ENCODE measurements at places on chromosomes 1 and 21.

DNA sequence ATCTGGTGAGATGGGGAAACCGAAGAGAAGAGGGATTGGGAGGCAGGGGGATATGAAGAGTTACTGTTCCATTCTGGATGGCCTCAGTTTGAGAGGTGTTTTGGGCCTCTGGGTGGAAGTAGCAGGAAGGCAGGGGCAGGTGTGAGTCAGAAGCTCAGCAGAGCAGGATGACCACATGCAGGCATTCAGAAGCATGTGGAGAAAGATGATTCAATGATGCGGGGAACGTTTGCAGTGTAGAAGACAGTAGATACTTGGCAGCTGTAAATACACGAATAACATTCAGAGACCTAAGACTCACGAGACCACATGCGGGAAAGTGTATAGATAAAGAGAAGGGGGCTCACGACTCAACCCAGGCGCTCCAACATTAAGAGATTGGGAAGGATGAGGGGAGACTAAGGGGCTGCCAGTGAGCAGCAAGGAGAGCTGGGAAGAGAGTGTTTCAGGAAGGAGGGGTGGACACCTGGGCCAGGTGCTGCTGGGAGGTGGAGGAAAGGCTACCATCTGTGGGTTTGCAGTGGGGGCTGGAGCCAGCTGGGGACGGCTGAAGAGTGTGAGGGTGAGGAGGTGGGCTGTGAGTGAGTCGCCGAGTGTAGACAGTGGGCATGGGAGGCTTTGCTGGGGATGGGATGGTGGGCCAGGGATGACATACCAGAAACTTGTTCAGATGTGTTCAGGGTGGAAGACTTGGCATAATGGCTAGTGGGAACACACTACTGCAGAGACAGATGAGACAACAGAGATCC lies 5.8 kb upstream of the EPS8L3 start:
- no peak for DNase-seq

GRCh38 chr1:115969509-115969908 lies 6.8 kb upstream of the SLC22A15 start:
- DNase-seq, result no peak

DNA sequence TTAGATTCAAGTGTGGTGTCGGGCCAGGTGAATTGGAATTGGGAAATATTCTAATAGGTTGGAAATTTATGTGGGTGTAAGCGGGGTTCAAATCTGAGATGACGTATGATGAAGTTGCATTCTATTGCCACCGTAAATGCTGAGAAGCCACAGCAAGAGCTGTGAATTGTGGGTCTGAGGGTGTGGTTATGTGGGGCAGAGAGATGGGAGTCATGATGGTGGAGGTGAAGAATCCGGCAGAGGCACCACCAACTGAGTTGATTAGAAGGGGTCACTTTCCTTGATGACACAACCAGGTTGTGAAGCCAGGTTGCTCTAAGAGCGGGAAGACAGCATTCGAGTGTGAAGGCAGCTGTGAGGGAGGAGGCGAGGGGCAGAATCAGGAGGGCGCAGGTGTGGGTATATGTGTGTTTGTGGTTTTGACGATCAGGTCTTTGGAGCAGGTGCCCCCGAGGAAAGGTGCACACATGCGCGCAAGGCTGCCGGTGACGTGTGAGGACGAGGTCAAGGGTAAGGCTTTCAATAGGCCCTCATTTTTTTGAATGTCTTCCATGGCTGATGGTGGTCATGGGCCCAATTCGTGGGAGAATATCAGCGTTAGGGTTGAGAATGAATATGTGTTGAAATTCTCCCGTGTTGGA lies 18.7 kb downstream of the LRRC3 start:
- no peak for DNase-seq

- no peak for DNase-seq
These were observed 3.0 kb downstream of the USP1 start for GRCh38 chr1:62439652-62440371.

GRCh38 chr1:25993197-25993951 lies 4.5 kb downstream of the PAFAH2 start:
- DNase-seq, result no peak

DNA sequence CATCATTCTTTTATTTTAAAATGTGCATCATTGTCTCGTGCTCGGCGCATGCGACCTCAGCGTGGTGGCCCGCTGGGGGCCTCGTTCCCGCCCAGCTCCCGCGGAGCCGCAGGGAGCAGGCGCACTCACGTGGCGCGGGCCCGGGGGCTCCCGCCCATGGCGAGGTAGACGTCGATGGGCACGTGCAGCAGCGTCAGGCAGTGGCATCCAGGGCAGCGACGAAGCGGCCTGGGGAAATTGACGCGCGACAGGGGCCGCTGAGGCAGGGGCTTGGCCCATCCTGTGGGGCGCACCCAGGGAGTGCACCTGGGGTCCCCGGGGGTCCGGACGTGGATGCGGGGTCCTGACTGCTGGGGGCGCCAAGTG lies 994 bp downstream of the FAM229A start:
- DNase-seq, result no peak

DNA sequence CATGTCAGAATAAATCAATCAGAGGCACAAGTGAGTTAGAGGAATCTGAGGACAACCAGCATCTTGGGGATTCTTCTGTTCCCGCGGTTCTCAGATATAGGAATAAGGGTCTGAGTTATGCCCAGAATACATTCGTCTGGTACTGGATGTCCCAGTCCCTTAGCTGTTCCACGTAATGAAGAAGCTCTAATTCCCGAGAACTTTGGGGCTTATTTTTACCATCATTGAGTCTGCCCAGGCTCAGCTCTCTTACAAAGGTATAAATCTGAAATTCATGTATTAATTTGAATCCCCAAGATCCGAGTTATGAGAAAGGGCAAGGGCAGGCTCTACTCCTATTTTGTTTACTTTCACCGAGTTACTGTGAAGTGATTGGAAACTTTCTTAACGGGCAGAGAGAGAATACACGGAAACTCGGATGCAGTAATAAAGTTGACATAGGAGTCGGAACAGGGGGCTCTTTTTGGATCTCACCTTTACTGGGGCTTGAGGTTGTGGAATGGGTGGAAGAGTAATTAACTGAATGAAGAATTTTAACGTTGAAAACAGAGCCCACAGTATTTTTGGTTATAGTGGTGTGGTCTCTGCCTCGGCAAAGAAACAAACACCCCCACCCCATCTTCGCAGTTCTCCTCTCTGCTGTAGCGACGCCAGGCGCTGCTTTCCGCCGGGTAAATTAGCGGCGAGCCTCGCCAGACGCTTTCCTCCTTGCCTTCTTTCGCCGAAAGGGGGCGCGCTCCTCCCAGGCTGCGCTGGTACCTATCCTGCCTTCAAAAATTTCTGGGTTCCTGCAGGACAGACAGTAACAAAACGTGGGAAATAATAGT lies 7.1 kb downstream of the PRRX1 start:
- no peak for DNase-seq

GRCh38 chr1:5933676-5934057 lies 58.6 kb downstream of the NPHP4 start:
- no peak for DNase-seq

- no peak for DNase-seq
These were observed 104.6 kb downstream of the DIRAS3 start for GRCh38 chr1:67945733-67946374.

GRCh38 chr1:1543706-1544099 lies 3.3 kb upstream of the TMEM240 start:
- DNase-seq, result no peak

- no peak for DNase-seq
These were observed 73.3 kb upstream of the TINAGL1 start for GRCh38 chr1:31502926-31503511.

- no peak for DNase-seq
These were observed 52.2 kb downstream of the MEF2D start for GRCh38 chr1:156448134-156448967.

- DNase-seq, result no peak
These were observed 543.7 kb downstream of the NPHP4 start for GRCh38 chr1:5448486-5448885.

DNA sequence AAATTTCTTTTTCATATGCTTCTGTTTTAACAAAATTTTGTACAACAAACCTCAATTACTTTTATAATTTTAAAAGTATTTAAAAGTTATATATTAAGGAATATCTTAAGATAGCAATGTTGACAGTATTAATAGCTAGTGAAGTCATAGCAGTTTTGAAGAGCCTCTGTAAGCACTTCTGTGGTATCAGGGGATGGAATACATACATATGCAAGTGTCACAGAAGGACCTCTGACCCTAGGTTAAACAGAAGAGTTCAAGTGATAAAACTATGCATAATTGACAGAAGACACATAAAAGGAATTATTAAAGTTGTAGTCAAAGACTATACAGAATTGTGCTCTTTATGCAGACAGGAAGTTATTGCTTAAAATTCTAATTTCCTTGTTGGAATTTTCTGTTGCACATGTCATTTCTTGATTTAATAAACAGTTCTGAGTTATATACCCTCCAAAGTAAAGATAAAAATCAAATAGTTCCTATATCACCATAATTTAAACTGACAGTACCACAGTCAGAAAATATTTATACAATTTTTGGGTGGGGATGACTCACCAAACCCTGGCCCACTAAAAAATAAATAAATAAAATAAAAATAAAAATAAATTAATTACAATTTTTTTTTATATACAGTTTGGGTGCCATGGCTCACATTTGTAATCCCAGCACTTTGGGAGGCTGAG lies 27.1 kb downstream of the IPP start:
- DNase-seq, result no peak

DNA sequence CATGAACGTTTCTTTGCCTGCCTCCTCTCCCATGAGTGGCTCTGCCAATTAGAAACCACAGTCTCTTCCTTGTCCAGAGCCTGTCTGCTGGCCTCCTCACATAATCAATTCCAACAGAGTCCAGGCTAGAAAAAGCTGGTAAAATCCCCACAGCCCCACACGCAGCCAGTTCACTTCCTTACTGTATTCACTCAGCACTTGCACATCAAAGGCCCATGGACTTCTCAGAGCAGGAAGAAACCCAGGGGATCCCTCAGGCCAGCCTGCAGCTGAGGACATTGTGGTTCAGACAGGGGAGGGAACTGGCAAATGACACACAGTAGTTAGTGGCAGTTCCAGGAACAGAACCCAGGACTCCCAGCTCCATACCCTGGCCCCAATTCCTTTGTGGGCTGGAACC lies 171.6 kb upstream of the EDN2 start:
- no peak for DNase-seq

GRCh38 chr21:38814126-38815059 lies 8.7 kb downstream of the ETS2 start:
- DNase-seq, result no peak

DNA sequence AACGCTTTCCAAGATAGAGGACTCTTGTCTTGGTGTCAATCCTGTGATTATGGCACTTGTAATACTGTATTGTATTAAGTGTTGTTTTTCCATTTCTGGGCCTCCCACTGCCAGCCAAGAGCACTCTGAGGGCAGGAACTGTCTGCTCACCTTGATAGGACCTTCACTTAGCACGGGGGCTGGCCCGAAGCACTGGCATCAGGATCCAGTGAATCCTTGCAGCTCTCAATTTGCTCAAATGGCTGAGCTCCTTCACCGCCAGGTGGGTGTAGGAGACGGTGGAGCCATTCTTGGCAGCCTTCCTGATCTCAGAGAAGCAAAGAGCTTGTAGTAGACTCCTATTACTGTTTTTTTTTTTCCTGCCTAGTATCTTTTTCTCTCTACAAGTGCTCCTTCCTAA lies 17.7 kb downstream of the MECR start:
- no peak for DNase-seq

- no peak for DNase-seq
These were observed 72.6 kb upstream of the TRABD2B start for GRCh38 chr1:48069662-48070395.

- no peak for DNase-seq
These were observed 46.0 kb downstream of the CEP350 start for GRCh38 chr1:180000575-180000974.

- DNase-seq, result no peak
These were observed 48.7 kb upstream of the TNR start for GRCh38 chr1:175792136-175792535.

GRCh38 chr1:115829023-115829674 lies 11.8 kb downstream of the NHLH2 start:
- DNase-seq, result no peak

DNA sequence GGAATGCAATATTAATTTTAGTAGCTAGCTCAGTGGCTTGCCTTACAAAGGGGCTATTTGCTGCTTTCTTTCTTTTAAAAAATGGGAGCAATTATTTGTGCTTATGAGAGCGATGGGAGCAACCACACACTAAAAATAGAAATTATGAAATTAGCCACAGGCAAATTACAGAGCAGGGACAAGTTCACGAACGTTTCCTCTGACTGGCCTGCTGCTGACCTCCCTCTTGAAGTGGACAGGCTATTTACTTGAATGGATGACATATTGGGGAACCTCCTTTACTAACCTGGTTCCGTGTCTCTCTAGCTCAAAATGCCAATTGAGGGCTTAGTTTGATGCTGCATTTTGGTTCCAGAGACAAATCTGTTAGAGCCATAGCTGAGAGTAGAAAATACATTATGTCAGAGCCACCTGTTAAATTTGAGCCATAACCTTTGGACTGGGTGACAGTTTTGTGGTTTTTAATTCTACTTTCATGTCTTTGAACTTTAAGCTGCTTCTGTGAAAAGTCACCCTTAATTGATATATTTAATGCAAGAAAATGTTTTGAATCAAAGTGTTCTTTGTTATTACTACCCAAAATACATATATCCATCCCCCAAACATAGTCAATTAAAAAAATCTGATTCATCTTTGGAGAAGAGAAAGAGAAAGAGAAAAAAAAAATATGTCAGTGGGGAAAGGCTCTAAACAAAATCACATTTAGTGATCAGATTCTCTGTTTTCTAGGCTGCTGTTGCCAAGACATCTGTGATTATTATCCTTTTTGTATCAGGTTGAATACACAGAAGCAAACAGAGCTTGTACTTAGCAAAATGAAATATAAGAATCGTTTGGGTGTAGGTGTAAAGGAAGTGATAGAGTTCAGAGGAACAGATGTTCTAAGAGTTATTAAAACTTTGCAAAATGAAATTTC lies 351.9 kb downstream of the ADGRL2 start:
- no peak for DNase-seq

DNA sequence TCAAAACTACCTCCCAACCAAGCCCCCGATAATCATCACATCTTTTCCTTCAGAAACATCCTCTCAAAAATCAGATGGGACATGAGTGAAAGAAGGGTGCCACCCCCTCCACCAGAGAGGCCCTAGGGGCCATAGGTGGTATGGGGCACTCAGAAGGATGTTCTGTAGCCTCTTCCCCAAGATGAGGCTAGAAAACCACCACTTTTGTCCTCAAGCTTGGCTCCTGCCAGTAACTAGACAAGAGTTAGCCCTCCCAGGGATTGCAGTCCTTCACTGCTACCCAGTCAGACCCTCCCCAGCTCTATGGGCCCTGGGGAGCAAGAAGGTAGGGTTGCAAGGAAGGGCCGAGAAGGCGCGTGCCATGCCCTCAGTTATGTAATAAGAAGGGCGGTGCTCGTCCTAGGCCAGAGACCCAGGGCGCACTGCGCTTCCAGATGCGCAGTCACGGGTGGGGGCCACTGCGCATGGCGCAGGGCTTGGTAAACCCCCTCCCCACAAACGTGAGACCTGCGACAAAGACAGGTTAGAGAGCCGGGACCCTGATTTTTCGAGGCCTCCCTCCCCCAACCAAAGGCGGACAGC lies 69.7 kb downstream of the CD46 start:
- peak; percentile 45 for DNase-seq

GRCh38 chr1:180952657-180953013 lies 39.9 kb downstream of the KIAA1614 start:
- no peak for DNase-seq

GRCh38 chr1:229893762-229894444 lies 173.1 kb upstream of the GALNT2 start:
- DNase-seq, result no peak

GRCh38 chr1:64282351-64282750 lies 78.9 kb downstream of the UBE2U start:
- DNase-seq, result no peak

- no peak for DNase-seq
These were observed 5.6 kb downstream of the CRCT1 start for GRCh38 chr1:152519851-152520250.

- no peak for DNase-seq
These were observed 33.8 kb upstream of the ID3 start for GRCh38 chr1:23593042-23593521.
